ENCODE measurements at places on chromosomes 6 and 20.

GRCh38 chr6:52286798-52287432, 2.4 kb upstream of the MCM3 start:
- DNase-seq, result peak; percentile 70

- peak; percentile 8 for DNase-seq
Observed at GRCh38 chr6:113094779-113095178, 747.6 kb downstream of the RFPL4B start.

GRCh38 chr20:62051546-62052255, 14.0 kb downstream of the TAF4 start:
- DNase-seq, result no peak

DNA sequence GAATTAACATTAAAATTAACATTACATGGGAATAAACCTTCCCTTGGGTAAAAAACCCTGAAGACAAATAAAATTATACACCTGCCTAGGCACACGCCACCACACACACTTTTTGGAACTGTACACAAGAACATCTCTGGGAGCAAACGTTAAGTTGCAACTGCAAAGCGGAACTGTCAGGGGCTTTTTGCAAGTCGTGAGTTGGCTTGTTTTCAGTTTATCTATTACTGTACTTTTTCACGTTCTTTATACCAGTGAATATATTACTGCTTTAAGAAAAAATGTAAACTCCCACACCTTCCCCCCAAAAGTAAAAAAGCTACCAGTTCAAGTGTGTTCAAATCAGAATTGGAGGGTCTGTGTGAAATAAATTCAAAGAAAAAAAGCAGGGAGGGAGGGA, 65.5 kb upstream of the NFATC2 start:
- no peak for DNase-seq

DNA sequence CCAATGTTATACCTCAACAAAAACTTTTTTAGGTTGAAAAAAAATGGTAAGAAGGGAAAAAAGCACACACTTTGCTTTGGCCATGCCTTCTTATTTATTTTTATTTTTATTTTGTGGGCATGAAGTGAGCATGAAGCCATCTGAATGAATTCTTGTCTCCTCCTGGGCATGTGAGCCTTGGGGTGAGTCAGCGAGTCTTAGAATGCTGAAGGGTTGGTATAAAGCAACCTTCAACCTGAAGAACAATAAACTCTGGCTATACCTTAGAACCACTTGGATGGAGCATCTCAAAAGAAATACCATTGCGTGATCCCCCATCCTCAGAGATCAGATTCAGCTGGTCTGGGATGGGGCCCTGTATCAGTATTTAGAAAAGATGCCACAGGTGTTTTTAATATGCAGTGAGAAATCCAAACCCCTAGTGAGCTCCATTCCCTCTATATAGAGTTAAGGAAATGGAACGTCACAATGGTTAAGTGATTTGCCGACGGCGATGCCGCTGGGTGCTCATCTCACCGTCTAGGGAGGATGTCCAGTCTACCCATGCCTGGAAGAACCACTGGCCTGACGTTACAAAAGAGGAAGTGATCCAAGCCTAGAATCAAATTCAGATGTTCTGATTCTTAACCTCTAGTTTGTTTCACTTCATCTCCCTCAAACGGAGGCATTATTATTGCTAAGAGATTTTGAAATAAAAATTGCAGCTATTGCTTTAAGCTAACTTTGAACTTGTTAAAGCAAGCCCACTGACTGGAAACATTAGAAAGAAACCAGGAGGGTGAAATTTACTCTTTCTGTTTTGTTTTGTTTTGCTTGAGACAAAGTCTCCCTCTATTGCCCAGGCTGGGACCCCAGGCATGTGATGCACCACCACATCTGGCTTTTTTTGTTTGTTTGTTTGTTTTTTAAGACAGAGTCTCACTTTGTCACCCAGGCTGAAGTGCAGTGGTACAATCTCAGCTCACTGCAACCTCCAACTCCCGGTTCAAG, 67.1 kb downstream of the EDN1 start:
- no peak for DNase-seq

Data from HFFc6 (cell line).